ENCODE measurements at places on chromosomes 11 and 22.

DNA sequence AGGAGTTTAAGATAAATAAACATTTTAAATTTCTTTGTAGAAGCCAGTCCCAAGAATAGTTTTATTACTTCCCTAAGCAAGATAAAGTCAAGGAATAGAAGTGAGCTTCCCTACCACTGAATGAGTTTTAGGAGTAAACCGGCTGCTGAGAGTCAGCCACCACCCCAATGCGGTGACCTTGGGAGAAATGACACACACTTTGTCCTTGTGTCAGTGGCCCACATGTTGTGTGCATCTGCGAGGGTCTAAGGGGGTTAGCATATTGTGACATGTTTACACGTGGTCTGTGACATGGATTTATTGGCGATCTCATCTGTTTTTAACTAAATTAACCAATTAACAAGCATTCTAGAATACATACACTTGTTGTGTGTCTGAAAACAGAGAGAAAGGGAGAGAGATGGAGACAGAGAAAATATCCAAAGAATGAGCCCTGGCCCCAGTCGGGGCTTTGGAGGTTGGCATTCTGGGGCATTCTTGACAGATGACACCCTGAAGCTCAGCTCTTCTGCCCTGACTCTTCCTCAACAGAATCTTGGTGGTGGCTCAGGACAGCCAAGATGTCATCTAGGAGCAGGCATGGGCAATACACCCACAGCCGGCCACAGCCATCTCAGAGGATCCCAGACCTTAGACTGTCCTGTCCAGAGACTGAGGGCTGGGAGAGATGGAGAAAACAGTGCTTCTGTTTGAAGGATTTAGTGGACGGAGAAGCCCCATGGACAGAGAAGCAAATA is 29.7 kb upstream of the TMPRSS4 start:
- no peak for DNase-seq

- no peak for DNase-seq
These were observed 415.6 kb upstream of the NARS2 start for GRCh38 chr11:78990261-78990660.

- no peak for DNase-seq
These were observed 147.4 kb downstream of the TRIM29 start for GRCh38 chr11:119990309-119991021.

- DNase-seq: no peak
These were observed 734.7 kb downstream of the KCNA4 start for GRCh38 chr11:29282088-29282487.

GRCh38 chr11:22554221-22554620 is 71.4 kb downstream of the FANCF start:
- DNase-seq: no peak

- DNase-seq: no peak
These were observed 35.0 kb upstream of the ADORA2A start for GRCh38 chr22:24392218-24392931.

DNA sequence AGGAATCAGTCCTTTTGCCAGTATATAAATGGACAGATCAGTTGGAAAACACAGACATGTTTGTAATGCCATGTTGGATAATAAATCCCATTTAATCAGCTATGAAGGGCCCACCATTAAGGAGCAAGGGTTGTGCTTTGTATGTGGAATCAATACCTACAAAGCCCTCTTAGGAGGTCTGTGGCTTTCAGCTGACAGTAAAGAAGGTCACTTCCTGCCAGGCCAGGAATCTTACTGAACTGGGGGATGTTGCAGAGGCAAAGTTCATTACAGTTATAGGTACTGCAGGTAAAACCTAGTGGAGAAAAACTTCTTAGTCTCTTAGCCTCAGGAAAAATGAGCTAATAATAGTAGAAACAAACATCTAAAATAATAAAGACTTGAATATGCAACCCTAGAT is 129.5 kb downstream of the FAM76B start:
- DNase-seq: no peak

- DNase-seq: no peak
These were observed 133.5 kb downstream of the MYO18B start for GRCh38 chr22:25875461-25875860.

- no peak for DNase-seq
These were observed 148.1 kb downstream of the FAM76B start for GRCh38 chr11:95641495-95641894.

DNA sequence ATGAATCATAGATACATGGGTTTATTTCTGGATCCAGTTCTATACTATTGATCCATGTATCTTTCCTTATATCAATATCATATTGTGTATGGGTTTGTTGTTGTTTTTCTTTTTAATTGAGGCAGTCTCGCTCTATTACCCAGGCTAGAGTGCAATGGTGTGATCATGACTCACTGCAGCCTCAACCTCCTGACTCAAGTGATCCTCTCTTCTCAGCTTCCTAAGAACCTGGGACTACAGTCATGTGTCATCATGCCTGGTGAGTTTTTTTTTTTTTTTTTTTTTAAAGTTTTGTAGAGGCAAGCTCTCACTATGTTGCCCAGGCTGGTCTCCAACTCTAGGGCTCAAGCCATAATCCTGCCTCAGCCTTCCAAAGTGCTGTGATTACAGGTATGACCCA is 1589.4 kb upstream of the TENM4 start:
- no peak for DNase-seq

DNA sequence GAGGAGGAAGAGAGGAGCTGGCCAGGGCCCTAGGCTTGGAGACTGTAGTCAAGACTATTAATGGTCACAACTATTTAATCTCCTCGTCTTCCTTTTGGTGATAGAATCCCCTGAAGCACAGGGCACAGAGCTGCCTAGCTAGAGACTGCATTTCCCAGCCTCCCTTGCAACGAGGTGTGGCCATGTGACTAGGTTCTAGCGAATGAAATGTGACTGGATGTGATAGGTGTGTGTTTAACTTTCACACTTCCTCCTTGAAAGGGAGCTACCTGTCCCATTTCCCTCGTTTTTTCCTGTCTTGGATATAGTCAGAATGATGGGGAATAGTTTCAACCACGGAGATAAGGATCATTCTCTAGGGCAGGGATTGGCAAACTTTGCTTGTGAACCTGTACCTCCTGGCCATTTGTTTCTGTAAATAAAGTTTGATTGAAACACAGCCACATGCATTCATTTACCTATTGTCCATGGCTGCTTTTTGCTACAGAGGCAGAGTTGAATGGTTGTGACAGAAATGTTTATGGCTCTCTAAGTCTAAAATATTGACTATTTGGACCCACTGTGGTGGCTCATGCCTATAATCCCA is 313.5 kb downstream of the MIAT start:
- no peak for DNase-seq

- no peak for DNase-seq
These were observed 593.4 kb downstream of the BUD13 start for GRCh38 chr11:116179401-116179800.

- DNase-seq: no peak
These were observed 76.7 kb upstream of the NECTIN1 start for GRCh38 chr11:119805663-119806062.

GRCh38 chr11:7924536-7924935 is 6.5 kb downstream of the OR10A6 start:
- no peak for DNase-seq

DNA sequence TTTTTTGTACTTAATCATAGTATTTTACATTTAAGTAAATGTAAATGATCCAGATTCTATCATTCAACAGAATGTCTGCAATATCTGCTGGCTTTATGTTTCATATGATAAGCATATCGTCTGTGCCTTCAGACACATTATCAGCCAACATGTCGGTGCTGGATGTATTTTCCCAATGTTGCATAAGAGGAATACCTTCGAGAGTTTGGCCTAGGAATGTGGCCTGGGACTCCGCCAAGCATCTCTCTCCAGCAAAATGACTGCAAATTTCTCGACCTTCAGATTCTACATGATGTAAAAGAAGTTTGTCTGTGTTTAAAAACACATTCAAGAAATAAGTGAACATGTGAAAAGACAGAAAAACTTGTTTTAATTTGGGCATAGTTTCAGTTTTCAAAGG is 6.9 kb downstream of the BDNF start:
- DNase-seq: no peak

GRCh38 chr11:130737041-130737830 is 179.0 kb downstream of the SNX19 start:
- no peak for DNase-seq

- DNase-seq: no peak
These were observed 1375.2 kb downstream of the TBC1D22A start for GRCh38 chr22:48137640-48138039.

DNA sequence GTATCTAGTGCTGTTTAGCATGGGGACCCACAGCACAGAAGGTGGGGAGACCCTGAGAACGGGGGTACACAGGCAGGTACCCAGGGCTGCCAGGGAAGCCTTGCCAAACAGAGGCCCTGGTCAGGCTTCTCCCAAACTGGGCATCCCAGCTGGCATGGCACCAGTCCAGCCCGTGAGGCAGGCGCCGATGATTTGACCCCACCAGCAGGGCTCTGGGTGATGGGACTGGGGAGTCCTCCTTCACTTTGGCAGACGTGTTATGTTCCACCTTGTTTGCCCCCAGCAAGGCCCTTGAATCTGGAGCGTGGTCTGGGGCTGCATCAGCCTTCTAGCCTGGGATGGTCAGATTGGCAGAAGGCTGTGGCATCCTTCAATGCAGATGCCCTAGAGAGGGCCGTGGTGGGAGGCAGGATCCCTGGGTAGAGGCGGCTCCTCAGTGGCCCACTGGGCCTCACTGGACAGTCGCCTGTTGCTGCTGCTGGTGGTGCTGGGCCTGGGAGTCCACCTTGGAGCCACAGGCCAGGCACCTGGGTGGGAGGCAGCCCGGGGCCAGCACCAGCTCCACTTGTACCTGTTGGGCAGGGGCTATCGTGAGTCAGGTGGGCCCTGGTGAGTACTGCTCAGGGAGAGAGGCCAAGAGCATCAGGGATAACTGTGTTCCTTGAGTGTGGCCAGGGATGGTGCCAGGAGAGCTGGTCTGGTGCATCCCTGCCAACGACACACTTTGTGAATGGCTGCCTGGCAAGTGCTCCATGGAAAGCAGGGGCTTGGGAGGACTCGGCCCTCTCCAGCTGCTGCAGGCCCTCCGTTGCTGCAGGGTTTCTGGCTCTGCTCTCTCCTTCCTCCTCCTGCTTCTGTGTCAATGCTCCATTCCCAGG is 3.3 kb downstream of the ADORA2A start:
- DNase-seq: no peak

DNA sequence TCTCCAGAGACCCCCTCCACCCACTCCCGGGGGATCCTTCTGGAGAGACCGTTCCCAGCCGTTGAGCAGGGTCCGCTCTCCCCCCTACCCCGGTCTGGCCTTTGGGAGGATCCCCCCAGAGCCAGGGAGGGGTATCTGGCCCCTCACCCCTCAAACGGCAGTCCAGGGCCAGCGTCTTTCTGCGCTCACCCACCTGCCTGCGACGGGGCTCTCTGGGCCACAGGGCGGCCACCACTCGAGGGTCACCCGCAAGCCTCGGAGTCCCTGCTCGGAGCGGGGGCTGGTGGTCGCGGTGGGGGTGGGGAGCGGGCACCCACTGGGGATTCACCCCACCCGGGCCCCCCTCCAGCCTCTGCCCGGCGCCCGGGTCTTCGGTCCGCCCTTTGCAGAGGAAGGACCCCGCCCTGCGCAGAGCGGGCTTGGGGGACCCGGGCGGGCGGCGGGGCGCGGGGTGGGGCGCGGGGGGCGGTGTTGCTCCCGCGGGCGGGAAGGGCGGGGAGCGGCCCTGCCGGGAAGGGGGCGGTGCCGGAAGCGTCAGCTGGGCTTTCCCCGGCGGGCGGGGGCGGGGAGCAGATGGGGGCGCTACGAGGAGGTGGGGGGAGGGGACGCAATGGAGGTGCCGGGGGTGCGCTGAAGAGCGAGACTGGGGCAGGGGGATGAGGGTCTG is 16.6 kb downstream of the CRELD2 start:
- DNase-seq: peak; percentile 23

DNA sequence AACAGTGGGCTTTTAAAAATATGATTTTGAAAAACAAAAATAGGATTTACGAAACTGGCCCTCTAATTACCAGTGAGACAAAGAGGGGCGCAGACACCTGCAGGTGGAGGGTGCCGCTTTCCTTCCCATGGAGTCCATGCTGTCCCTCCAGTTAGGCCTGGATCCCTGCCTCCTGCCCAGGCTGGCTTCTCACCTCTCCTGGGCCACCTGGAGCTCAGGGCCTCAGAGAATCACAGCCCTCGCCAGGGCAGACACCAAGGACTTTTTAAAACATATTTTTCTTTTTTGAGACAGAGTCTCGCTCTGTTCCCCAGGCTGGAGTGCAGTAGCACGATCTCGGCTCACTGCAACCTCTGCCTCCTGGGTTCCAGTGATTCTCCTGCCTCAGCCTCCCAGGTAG is 1437.2 kb downstream of the TBC1D22A start:
- no peak for DNase-seq

DNA sequence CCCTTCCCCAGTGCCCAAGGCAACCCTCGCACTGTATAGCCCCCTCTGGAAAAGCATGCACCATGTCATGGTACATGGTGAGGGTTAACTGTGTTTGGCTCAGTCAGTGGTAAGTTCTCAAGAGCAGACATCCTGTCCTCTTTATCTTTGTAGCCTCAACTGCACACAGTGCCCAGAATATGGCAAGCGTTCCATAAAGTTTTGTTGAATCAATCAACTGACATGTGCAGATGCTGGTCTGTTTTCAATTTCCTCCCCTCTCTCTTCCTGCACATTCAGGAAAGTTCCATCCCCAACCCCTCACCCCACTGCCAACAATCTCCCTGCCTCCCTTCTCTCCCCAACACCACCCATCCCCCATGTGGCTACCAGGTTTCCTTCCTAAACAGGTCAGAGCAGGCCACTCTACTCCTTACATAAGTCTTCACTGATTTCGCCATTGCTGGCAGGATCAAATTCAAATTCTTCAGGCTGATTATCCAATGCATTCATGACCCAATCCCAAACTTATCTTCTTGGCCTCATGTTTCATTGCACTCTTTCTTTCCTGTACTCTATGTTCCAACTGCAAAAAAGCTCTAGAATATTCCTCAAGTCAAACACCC is 15.5 kb upstream of the TMPRSS5 start:
- DNase-seq: no peak

GRCh38 chr11:102010776-102011494 is 36.3 kb upstream of the CFAP300 start:
- DNase-seq: peak; percentile 58

GRCh38 chr11:72026090-72026489 is 27.4 kb downstream of the IL18BP start:
- no peak for DNase-seq

GRCh38 chr11:35274909-35275785 is 136.2 kb downstream of the CD44 start:
- no peak for DNase-seq

DNA sequence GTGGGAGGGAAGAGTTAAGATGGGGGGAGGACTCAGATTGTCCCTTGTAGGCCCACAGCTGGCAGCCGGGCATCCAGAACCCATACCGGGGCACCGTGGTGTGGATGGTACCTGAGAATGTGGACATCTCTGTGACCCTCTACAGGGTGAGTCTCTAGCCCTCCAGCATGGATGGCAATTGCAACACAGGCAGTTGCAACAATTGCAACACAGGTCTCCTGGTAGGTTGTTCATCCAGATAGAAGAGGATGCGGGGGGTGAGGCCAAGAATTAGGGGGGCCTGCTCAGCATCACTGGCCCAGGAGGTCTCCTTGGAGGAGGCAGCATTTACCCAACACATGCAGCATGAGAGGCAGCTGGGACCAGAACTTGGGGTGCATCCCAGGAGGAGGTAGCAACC is 3.4 kb downstream of the EHBP1L1 start:
- no peak for DNase-seq

All from NCI-H526 (cell line).